ENCODE measurements at places on chromosomes 4 and X.
A peak's percentile ranks its signal among the peaks of the same experiment; 100 is the strongest.

- DNase-seq, result no peak
These were observed 4.6 kb upstream of the TIFA start for GRCh38 chr4:112290341-112290740.

DNA sequence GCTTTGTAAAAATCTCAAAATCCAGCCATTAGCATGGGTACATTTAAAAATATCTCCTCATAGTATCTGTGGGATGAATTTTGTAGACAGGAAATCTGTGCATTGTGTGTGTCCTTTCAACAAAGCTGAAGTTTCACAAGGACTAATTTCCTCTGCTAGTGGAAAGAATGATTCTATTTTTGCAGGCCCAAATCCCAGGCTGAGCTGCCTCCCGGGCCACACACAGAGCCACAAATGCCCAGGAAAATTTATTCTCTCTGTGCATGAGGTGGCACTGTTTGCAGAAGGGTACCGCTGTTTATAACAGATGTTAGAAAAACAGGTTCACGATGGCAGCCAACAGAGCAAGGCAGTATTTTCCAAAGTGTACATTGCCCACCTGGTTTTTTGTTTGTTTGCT lies 11.0 kb upstream of the VCX3B start:
- no peak for DNase-seq

- no peak for DNase-seq
These were observed 15.2 kb downstream of the RUFY3 start for GRCh38 chr4:70737006-70737405.

DNA sequence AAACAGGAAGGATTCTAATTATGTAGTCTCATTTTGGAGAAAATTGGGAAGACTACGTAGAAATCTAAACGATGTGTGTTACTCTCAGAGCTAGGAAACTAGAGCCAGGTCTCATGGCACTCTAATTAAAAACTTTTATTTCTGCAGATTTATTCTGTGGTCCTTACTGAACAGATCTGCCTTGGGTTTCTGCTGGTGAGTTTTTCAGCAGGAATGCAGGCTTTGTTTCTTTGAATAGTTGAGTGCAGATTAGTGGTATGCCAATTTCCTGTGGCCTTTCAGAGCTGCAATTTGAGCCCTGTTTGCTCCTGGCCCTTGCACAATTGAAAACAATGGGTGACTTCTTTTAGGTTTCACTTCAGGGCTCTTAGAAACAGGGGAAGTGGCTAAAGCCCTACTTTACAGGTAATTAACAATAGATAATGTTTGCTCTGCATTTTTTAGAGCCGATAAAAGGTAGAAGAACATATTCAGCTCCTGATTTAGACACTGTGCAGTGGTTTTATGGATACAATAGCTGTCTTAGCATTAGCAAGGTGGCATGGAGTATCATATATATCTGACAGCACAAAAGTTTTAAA lies 21.8 kb downstream of the SPRY1 start:
- peak; percentile 97 for DNase-seq

GRCh38 chr4:186782302-186782701 lies 58.6 kb upstream of the FAT1 start:
- DNase-seq, result no peak

DNA sequence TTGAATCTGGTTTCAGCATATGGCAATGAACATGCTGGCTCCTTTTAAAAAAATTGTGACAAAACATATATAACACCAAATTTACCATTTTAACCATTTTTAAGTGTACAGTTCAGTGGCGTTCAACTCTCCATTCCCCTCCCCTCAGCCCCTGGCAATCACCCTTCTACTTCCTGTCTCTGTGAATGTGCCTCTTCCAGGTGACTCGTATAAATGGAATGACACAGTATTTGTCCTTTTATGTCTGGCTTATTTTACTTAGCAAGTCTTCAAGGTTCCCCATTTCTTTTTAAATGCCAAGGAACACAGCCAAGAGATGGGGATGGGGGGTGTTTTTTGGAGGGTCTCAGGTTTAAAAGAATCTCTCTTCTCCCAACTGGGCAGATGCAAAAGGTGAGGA lies 35.4 kb upstream of the BCLAF3 start:
- peak; percentile 8 for DNase-seq

GRCh38 chr4:141081921-141082395 lies 51.3 kb downstream of the RNF150 start:
- peak; percentile 20 for DNase-seq

DNA sequence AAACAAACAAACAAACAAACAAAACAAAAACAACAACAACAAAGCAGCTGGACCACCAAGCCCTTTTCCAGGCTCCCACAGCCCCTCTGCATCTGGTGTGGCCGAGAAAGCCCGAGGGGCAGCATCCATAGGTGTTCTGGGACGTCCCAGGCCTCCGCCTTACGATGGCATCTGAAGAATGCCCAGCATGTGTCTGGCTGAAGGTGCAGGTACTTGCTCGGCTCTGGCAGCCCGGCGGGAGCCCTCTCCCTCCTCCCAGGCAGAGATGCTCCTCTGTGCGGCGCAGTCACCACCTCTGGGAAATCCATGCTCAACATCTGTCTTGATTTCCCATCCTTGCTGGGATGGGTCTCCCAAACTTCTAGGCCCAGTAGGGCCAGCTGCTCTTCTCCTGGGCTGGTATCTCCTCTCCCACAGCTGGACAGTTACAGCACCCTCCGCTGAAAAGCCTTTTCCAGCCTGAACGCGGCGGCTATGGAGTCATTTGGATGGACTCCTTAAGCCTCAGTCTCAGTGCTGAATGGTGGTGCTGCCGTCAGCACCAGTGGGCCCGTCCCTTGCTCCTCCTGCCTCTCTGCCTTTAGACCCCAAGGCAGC lies 4.3 kb downstream of the PSAPL1 start:
- no peak for DNase-seq

- peak; percentile 23 for DNase-seq
These were observed 237 bp downstream of the ANKRD17 start for GRCh38 chr4:73258436-73258685.

- no peak for DNase-seq
These were observed 327.5 kb upstream of the FRG1 start for GRCh38 chr4:189613207-189613606.
